ENCODE measurements at places on chromosomes 11 and 22.

GRCh38 chr11:106012744-106013143 is 9.3 kb downstream of the MSANTD4 start:
- DNase-seq: no peak

GRCh38 chr11:102420547-102420946 is 32.0 kb downstream of the TMEM123 start:
- DNase-seq: peak; percentile 23

- no peak for DNase-seq
Measured at GRCh38 chr22:46369716-46370583, 34.4 kb downstream of the TRMU start.

DNA sequence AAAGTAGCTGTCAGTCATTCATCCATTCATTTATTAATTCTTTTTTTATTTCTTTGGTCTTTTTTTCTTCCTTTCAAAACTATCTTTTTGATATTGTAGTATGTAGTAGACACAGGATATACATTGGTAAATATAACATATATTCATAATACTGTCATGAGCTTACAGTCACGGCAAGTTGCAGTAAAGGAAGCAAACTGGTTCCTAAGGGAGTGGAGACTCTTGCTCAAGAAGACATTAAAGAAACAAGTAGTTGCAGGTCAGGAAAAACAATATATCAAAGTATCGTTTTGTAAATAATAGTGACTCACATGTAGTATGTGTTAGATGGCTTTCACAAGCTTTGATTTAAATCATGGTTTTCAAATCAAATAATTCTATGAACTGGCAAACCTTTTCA is 7.5 kb downstream of the OR5AR1 start:
- no peak for DNase-seq

DNA sequence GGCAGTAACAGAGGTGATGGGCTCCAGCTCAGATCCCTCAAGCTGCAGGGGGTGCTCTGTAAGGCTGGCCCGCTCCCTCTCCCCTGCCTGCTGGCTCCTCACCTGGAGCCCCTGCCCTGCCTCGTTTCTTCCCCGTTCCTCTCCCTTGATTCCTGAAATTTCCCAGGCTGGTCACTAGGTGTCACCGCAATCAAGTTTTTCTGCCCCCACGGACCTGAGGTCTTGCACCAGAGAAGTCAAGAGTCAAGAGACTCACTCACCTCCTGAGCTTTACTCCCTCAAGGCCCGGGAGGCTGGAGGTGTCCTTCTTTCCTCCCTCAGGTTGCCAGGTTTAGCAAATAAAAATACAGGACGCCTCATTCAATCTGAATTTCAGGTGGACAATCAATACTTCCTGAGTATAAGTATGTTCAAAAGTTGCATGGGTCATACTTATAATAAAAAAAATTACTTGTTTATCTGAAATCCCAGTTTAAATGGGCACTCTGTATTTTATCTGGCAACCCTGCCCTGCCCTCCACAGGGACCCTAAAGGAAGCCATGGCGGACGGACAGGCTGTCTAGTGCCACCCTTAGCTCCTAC is 69.2 kb downstream of the SCUBE1 start:
- peak; percentile 81 for DNase-seq

DNA sequence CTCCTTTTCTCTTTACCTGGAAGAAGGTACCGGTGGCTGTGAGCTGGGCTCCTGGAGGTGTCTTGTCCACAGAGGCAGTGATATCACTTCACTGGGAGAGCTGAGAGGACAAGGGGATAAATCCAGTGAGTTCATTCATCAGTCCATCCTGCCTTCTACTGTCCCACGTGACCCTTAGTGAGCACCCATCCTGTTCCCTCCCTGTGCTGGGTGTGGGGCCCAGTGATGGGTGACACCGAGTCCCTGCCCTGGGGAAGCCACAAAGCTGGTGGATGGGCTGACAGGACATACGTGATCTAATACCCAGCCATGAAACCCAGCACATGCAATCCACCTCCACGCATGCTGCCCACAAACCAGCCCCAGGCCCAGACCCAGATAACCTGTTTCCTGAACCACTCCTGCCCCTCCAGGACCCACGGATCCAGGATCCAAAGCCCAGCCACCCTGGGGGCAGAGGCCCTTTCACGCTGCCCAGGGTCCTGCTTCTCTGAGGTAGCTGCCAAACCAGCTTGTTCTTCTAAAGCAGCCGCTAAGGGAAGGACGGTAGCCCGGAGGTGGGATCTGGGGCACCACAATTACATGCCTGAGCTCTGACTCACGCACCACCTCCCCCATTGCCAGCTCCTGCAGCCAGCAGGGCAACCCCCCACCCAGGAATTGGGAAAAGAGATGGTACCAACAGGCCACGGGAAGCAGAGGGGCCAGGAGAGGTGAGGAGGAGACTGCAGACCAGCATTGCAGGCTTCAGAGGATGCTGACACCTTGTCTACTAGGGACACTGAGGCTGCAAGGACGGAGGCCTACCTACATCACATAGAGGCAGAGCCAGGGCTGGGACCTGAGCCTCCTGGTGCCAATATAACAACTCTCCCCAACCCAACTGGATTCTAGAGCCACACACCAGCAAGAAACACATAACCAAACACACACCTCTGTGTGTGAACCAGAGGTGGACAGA is 35.2 kb downstream of the GDPD5 start:
- no peak for DNase-seq

GRCh38 chr22:49532869-49533802 is 294.5 kb downstream of the BRD1 start:
- no peak for DNase-seq

- DNase-seq: peak; percentile 33
Measured at GRCh38 chr11:76419896-76420295, 24.9 kb upstream of the EMSY start.

DNA sequence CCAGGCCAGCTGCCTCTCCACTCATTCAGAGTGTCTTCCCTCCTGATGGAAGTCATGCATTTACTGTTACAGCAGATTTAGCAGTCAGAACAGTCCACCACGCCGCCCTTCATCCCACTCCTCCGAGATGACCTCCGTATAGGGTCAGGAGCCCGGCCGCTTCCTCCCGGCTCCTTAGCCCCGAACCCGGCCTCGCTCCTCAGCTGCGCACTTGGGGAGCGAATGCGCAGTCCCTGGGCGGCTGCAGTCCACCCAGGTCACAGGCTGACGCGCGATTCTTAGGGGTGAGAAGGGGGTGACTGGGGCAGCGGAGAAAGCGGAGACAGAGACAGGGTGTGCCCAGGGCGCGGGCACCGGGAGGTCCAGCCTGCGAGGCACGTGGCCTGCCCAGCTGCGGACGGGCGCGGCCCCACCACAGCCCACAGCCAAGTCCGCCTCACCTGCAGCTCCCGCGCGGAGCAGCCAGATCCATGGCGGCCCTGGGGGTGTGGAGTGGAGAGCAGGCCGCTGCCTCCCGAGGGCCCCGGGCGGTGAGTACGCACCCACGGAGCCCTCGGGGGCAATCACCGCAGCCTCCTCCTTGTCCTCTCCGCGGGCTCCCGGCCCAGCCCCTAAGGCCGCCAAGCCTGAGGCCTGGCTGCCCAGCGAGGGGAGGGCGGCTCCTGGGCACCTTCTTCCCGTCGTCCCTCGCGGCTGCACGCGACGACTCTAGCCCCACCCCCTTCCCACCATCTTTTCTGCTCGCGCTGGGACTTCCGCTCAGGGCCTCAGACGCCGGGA is 286.6 kb downstream of the BRD1 start:
- DNase-seq: no peak

DNA sequence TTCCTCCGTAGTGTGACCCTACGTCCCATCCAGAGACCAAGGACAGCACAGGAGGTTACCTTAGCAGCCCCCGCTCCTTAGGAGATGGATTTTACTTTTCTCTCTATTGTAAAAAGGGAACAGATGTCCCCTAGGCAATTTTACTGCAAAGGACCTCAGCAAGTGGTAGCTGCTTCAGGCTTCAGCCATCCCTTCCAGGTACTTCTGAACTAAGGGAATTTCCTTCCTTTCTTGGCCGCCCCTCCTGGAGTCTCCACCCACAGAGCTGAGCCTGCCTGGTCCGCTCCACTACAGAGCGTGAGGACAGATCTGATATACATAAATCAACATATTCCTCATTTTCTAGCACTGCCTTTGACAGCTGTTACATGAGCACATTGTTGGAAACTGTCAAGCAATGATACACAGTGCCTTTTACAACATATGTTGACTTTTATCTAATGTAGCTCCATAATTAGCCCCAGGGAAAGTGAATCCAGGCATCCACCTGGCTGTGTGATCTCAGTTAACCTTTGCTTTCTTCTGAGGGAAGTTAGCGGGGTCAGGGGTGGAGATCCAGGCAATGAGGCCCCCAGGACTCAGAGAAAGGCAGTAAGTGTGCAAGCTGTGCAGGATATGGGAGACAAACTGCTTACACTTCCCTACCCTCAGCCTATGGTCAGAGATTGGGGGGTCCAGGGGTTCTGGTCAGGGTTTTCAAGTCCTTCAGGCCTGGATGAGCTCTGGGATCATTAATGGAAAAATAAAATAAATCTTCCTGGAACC is 51.9 kb downstream of the SPATA19 start:
- no peak for DNase-seq

- DNase-seq: no peak
Measured at GRCh38 chr11:32265911-32266310, 169.4 kb downstream of the WT1 start.

DNA sequence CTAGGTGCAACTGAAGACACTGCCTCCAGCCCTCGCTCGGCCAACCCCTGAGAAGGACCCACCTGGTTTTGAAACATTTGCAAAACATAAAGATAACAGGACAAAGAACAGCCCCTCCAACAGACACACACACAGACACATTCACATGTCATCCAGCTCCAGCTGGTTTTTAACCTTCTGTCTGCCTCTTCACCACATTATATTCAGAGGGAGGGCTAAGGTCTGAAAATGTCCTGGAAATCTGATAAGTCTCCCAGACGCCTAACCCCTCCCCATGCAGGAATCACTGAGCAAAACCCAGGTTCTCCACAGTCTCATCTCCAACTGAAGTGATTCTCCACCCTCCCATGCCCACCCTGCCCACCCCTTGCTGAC is 29.4 kb downstream of the PACSIN2 start:
- no peak for DNase-seq

- no peak for DNase-seq
Measured at GRCh38 chr11:61354208-61354607, 7.5 kb downstream of the CYB561A3 start.

GRCh38 chr11:104151404-104152204 is 12.3 kb downstream of the PDGFD start:
- peak; percentile 9 for DNase-seq

DNA sequence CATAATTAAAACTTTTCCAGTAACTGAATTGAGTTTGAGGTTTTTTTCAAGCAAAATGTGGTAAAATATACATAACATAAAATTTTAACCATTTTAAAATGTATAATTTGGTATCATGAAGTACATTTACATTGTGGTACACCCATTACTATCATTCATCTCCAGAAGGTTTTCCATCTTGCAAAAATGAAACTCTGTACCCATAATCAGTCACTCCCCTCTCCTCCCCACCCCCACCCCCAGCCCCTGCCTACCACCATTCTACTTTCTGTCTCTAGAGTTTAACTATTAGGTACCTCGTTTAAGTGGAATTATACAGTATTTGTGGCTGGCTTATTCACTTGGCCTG is 63.7 kb downstream of the MICAL2 start:
- DNase-seq: no peak

DNA sequence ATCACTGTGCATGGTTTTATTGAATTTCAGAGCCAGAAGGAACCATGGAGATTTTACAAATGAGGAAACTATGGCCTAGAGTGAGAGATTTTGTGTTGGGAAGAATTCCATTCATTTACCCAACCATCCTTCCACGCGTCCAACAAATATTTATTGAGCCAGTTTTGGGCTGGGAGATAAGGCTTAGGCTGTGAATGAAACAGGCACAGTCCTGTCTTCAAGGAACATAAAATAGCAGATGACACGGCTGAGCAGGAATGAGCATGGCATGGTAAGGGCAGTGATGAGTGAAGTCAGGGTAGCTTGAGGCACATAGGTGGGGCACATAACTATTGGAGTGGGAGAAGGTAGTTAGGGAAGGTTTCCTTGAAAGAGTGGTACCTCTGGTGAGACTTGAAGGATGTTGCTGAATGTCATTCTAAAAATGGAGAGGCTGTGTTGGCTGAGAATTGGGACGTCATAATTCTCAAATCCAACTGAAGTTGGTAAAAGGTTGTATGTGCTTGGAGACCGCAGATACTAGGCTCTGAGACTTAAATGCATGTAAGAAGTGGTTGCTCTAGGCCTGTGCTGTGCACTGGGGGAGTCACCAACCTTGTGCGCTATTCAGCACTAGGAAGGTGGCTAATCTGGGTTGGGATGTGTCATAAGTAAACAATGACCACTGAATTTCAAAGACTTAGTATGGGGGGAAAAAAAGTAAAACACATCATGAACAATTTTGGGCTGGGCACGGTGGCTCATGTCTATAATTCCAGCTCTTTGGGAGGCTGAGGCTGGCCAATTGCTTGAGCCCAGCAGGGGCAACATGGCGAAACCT is 51.9 kb downstream of the TEAD1 start:
- peak; percentile 36 for DNase-seq

- no peak for DNase-seq
Measured at GRCh38 chr22:41923595-41924276, 2.9 kb downstream of the TNFRSF13C start.

DNA sequence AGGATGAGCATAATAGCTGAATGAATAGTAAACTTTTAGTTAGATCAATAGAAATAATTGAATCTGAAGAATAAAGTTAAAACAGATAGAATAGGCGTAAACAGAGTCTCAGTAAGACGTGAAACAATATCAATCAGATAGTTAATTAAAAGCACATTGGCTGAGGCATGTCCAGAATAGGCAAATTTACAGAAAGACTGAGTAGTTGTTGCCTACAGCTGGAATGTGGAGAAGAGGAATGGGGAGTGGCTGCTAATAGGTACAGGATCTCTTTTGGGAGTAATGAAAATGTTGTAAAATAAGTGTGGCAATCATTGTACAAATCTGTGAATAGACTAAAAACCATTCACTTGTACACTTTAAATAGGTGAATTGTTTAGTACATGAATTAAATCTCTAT is 36.3 kb upstream of the ME3 start:
- no peak for DNase-seq

- DNase-seq: no peak
Measured at GRCh38 chr22:19984851-19985811, 31.5 kb downstream of the ARVCF start.

DNA sequence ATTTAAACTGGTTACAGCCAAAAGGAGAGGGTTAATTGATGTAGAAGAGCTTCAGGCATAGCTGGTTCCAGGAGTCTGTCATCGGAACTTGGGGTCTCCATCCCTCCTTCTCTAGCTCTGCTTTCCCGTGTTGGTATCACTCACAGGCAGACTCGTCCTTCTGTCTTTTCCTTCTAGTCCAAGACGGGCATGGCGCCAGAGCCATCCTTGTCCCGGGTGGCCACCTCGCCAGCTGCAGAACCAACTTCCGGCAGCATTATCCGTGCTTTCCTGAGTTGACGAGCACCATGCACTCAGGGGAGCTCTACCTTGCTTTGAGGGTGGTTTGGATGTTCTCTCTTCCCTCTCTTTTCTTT is 14.7 kb downstream of the LINC01488 start:
- DNase-seq: no peak

DNA sequence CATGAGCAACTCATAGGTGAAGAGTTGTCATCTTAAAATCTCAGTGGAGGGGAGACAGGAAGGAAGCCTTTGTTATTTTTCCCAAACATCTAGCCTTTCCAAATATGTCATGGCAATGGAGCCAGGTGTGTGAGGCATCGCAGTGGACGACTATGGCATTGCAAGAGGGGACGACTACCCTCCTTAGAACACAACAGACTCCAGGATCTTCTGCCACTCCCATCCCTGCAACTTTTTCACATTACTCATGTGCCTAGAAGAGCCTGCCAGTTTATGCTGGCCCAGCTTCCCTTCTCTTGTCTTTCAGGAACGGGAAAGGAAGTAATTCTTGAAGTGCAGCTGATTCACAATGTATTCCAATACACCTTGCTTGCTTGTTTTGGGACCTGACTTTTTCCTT is 1008.4 kb downstream of the OPCML start:
- DNase-seq: no peak

- DNase-seq: no peak
Measured at GRCh38 chr11:43931717-43932039, 10.8 kb upstream of the C11orf96 start.
